Stomach (tissue), 19 donors: ENCODE measurements at places on chromosomes 3 and 15. TPM values are rescaled to one million over a fixed set of nuclear protein-coding genes. Genes with fewer than 3 reads are reported as not detected.
A peak's percentile ranks its signal among the peaks of the same experiment; 100 is the strongest.

WWTR1 gene
- total RNA-seq: 61.3 TPM

LINGO1 gene
- total RNA-seq: 0.58 TPM

- no peaks in the 10 kb centered on the region for H3K36me3 ChIP-seq
- no peak for DNase-seq
- H3K27me3 ChIP-seq: no peaks in the 10 kb centered on the region
These were observed 32.6 kb upstream of the GYG1 start for GRCh38 chr3:148958696-148959095.

GRCh38 chr15:61910839-61911369, 149.3 kb downstream of the VPS13C start:
- H3K36me3 ChIP-seq: peaks cover 78% of the 10 kb centered on the region
- H3K27me3 ChIP-seq: no peaks in the 10 kb centered on the region
- no peak for DNase-seq
- no peak overlapping the region for H3K4me3 ChIP-seq
- H3K27ac ChIP-seq: no peak overlapping the region
- peaks cover 7% of the 10 kb centered on the region for H3K4me1 ChIP-seq

FRMD4B gene
- total RNA-seq: 35.6 TPM

DNA sequence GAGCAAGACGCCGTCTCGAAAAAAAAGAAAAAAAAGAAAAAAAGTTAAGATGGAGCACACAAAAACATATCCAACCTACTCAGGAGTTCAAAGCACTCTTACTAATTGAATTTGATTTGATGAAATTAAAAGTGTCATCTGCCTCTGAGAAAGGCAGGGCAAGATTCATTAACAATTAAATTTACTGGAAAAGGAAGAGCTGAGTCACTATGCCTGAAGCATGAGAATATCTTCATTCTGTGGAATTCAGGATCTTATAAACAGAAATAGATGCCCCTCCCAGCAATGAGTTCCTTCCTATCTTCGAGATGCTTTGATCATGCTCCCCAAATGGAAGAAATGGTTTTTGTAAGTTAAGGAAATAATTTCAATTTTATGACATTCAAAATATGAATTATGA, 61.0 kb upstream of the ST3GAL6 start:
- H3K36me3 ChIP-seq: no peaks in the 10 kb centered on the region
- H3K4me3 ChIP-seq: no peak overlapping the region
- no peak overlapping the region for H3K27ac ChIP-seq
- no peak for DNase-seq

DNA sequence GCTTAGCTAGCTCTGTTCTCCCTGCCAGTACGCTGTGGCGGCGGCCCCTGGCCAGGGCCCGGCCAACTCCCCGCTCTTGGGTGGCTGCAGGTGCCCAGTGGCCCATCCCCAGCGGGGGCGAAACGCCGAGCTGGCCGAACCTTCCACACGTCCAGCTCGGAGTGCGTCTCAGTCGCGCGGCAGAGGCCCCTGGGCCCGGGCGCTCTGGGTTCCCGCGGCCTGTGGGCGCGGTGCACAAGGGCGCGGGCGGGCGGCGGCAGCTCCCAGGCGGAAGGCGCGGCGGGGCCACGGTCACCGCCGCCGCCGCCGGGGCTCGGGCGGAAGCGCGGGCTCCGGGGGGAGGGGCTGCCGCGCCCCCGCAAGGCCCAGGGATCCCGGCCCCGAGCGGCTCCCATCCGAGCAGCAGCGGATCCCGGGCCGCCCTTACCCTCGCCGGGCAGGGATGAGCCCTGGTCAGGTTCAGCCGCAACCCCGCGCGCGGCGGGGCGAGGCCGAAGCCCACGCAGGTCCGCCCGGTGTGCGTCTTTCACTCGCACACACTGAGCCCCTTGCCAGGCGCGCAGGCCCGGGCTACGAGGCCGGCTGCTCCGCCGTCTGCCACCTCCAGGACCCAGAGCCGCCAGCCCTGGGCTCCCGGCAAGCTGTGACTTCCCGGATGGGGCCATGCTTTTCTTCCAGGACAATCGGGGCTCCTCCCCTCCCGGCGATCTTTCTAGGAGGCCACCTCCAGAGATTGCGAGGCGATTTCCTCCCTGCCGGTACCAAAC, 54.2 kb downstream of the CCDC54 start:
- H3K4me1 ChIP-seq: peaks cover 27% of the 10 kb centered on the region
- DNase-seq: peak; percentile 84
- no peaks in the 10 kb centered on the region for H3K27me3 ChIP-seq
- peak overlapping the region; percentile 93 for H3K27ac ChIP-seq
- H3K4me3 ChIP-seq: peak overlapping the region; percentile 74
- H3K36me3 ChIP-seq: no peaks in the 10 kb centered on the region

- H3K4me1 ChIP-seq: peaks cover 7% of the 10 kb centered on the region
- no peaks in the 10 kb centered on the region for H3K27me3 ChIP-seq
- peak; percentile 34 for DNase-seq
- no peak overlapping the region for H3K27ac ChIP-seq
- no peak overlapping the region for H3K4me3 ChIP-seq
- peaks cover 92% of the 10 kb centered on the region for H3K36me3 ChIP-seq
These were observed 59.1 kb upstream of the UMPS start for GRCh38 chr3:124671106-124671505.

DNA sequence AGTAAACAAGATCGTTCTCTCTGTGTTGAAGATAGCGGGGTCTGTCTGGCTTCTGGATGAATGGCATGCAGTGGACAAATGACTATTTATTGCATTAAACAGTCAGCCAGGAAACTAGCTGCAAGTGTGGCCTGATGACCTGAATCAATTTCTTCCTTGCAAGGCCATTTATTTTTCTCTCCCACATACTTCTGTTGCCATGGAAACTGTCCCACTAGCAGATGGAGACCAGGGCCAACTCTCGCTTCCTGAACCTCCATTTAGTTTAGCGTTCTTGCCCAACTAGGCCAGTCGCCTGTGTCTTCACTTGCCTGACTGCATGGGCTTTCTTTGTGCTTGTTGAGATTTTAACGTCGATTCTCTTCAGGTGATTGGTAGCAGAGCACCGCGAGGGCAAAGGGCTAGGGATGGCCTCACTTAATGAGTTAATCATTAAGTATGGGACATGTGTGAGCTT, 27.6 kb downstream of the LMCD1 start:
- peaks cover 27% of the 10 kb centered on the region for H3K4me1 ChIP-seq
- H3K4me3 ChIP-seq: no peak overlapping the region
- H3K36me3 ChIP-seq: no peaks in the 10 kb centered on the region
- no peaks in the 10 kb centered on the region for H3K27me3 ChIP-seq
- no peak for DNase-seq

WNT7A gene
- total RNA-seq: not detected

DNA sequence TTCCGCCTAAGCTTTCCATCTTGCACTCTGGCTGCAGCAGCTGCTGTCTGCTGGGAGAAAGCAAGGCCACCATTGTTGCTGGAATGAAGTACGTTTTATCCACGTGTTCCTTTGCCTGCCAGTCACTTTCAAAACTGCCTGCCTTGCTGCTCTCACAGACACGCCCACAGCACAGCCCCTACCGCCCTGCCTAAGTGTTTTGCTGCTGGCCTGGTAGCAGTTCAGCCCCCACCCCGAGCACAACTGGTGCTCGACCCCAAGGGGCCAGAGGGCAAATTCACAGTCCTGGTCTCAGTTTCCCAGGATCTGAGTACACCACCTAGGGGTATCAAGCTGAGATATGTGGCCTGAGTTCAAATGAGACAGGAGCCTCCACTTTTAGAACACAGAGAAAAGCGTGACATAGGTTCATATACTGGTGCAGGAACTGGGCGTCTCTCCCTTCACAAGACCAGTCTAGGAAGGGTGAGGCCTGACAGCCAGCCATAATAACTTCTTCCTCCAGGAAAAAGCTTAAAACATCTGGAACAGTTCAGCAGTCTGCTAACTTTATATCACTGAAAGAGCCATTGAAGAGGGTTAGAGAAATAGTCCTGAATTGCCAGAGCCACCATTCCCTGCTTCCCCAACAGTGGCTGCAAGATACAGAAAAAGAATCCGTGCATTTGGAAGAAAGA, 1012.3 kb downstream of the ZPLD1 start:
- no peaks in the 10 kb centered on the region for H3K27me3 ChIP-seq

GRCh38 chr3:194910414-194910984, 224.8 kb downstream of the FAM43A start:
- no peaks in the 10 kb centered on the region for H3K36me3 ChIP-seq
- peaks cover 4% of the 10 kb centered on the region for H3K27me3 ChIP-seq
- no peak overlapping the region for H3K4me3 ChIP-seq
- no peaks in the 10 kb centered on the region for H3K4me1 ChIP-seq

DNA sequence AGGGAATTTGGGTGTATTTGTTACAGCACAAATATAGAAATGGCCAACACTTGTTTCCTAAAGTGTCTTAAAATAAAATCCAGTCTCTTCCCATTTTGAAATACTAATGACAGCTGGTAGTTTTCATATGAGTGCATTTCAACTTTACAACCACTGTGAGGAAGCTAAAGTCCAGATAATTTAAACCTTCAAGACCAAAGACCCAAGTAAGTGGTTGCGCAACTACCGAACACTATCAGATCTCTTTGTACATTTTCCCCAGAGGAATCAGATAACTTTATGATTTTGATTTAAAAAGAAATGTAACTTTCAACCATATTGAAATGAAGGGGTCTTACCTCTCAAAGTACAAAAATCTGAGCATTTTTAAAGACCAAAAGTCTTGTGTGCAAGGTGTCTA, 14.3 kb downstream of the BCL2L10 start:
- peaks cover 7% of the 10 kb centered on the region for H3K4me1 ChIP-seq
- H3K36me3 ChIP-seq: no peaks in the 10 kb centered on the region
- no peaks in the 10 kb centered on the region for H3K27me3 ChIP-seq
- no peak for DNase-seq
- no peak overlapping the region for H3K4me3 ChIP-seq

DNA sequence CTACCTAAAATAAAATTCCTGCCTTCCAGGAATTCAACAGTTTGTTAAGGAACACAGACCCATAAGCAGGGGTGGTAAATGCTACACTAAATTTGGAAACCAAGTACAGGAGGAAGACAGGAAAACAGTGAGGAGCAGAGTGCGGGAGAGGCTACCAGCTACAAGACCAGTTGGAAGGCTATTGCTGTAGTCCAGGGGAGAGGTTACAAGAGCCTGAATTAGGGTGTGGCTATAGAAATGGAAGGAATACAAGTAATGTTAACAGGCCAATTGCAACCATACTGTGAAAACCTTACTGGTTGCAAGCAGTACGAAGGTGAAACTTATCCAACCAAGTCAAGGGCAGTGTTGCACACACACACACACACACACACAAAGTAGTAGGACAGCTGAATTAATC, 880 bp upstream of the ARMC8 start:
- H3K27me3 ChIP-seq: no peaks in the 10 kb centered on the region
- H3K27ac ChIP-seq: no peak overlapping the region
- DNase-seq: no peak
- peaks cover 29% of the 10 kb centered on the region for H3K4me1 ChIP-seq
- no peaks in the 10 kb centered on the region for H3K36me3 ChIP-seq
- H3K4me3 ChIP-seq: peak overlapping the region; percentile 59
